ENCODE measurements at places on chromosomes 7 and 10. TPM values are rescaled to one million over a fixed set of nuclear protein-coding genes. Genes with fewer than 3 reads are reported as not detected.

DNA sequence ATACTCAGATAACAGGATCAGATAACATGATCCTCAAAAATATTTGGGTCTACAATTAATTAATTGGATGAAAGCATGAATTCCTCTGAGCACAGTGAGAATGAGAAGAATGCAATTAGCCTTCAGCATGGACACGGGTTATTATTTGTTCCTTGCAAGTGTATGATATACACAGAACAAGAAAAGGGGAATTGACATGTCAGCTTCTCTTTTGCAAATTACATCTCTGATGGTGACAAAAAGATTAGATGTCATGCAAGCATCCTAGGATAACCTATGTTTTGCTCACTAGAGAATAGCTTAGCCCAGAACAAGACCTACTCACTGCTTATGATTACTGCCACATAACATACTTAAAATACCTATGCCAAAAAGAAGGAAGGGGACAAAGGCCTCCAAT is 120.3 kb downstream of the ABLIM1 start:
- DNase-seq: no peak

Gene TWIST1
- 2.3 TPM for total RNA-seq

GRCh38 chr10:89327803-89328441 is at the start of gene IFIT3:
Gene IFIT3 (plus strand): TSS chr10:89327997. CDS start chr10:89328074, 77 bp downstream.
- peak; percentile 67 for DNase-seq

DNA sequence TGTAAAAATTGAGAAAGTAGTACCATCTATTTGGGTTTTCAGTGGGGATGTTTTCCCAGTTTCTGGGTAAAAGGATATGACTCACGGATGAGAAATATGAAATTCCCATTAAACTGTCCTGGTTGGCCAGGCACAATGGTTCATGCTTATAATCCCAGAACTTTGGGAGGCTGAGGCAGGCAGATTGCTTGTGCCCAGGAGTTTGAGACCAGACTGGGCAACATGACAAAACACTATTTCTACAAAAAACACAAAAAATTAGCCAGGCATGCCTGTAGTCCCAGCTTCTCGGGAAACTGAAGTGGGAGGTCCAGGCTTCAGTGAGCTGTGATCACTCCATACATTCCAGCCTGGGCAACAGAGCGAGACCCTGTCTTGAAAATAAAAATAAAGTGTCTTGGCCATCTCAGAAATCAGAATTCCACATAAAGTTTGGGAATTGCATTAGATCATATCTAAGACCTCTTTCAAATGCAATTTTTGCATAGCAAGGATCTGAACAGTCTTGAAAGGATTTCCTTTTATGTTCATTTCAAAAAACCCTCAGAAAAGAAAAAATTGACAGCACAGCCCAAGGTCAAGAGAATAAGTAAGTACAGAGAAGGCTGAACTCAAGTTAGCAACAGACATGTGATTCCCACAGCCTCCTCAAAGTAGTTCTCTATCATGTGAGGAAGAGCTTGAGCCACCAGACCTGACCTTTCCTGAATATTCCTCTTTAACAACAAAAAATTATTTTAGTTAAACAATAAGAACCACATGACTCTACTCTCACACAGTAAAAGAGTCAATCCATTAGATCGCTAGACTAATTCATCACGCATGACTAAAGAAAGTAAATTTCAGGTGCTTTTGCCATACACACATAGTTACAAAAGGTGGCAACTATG is 141.5 kb upstream of the CAV2 start:
- DNase-seq: peak; percentile 55

DNA sequence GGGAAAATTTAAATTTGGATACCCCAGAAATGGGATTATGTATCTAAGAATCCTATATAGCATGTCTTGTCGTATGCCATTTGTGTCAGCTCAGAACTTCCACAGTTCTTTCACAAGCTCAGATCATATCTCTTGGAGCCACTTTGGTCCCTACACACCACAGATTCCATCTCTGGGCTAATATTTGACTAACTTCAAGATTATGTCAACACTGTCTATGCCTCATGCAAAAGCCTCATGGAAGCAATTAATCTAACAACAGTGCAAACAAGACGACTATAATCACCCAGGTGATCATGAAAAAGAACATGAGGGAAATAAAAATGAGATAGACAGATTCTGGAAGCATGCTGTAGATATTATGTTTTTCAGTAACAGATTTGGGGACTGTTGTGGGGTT is 189.1 kb downstream of the LRRTM3 start:
- DNase-seq: no peak

Gene CDNF
- 1.5 TPM for total RNA-seq

Gene ZFYVE27
- total RNA-seq: 26.8 TPM

GRCh38 chr10:29407280-29407858 is 118.5 kb downstream of the LYZL1 start:
- no peak for DNase-seq

GRCh38 chr10:7861509-7862120 is 43.3 kb downstream of the TAF3 start:
- DNase-seq: no peak

GRCh38 chr10:6607778-6608177 is 27.7 kb upstream of the PRKCQ start:
- DNase-seq: no peak

- peak; percentile 6 for DNase-seq
These were observed 8.9 kb downstream of the FBXL13 start for GRCh38 chr7:103065667-103066066.

GRCh38 chr7:47480576-47481538 is 101.1 kb downstream of the TNS3 start:
- DNase-seq: no peak

DNA sequence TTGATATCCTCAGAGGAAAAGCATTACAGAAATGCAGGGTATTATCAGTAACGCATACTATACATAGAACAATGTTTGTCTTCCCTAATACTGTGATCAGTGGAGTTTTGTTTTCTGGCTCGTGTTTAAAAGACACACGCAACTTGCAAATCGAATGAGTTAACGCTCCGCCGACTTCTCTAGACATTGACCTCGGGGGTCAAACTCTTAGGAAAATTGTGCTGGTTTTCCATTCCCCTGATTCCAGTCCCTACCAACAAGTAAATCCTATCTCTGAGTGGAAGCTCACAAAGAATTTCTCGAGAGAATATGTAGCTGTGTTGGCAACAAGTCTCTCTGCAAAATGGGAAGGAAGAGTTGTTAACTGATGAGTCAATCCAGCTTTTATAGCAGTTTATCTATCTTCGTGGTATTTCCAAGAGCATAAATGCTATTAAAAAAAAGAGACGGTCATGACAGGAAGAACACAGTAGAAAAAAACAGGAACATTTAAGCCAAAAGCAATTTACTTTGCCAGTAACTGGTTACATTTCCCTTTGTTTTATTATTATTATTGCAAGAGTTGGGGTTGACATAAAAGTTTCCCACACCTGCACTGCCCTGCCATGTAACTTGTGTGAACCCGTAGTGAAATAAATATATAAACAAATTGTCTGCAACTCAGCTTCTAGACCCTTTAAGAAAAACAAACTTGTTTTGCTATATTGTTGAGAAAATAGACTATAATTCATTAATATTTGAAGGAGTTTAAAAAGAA is 144.4 kb downstream of the ARID5B start:
- DNase-seq: no peak

DNA sequence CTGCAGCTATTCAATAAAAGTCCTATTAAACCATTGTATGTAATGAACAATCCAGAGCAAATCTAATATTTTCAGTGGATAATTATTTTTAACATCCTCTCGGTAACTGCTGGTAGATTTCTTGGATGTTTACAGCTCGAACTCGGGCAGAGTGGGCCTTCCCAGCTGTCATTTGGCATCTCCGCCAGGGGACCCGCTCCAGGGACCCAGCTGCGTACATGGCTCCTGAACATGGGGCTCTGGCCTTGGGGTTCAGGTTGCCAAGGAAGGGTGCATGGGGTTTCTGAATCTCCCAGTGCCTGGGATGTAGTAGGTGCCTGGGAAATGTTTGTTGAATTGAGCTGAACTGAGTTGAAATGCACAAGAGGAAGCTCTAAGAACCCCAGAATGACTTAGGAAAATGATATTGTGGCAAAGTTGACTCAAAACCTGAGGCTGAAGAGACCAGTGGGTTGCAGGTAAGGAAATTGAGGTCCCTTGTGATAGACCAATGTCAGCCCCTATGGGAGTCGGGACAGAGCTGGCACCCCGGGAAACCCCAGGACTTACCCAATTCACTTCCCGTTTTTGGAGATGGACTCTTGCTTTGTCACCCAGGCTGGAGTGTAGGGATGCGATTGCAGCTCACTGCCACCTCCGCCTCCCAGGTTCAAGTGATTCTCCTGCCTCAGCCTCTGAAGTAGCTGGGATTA is 228.4 kb downstream of the CUX1 start:
- DNase-seq: no peak

Gene ANAPC16
- total RNA-seq: 87.2 TPM

Measured in mammary epithelial cell (primary cell).